ENCODE measurements at places on chromosomes 6 and 20.

- DNase-seq = no peak
Observed at GRCh38 chr20:45593498-45593897, 14.4 kb upstream of the WFDC8 start.

DNA sequence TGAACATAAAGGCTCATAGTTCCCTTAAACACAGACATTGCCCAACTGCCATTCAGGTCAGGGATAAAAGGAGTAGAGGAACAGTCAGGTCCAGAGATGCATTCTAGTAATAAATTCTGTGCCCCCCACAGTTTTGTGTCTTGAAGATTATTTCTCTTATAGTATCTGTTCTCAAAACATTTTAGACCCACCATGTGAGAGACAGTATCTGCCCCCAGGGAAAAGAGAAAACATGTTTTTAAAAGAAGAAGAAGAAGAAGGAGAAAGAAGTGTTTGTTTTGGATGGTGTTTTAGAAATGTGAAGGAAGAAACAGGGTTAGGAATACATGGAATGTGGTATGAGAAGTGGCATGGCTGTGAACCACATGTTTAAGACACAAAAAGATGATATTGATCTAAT lies 629.6 kb upstream of the EPHA7 start:
- DNase-seq = no peak

- no peak for DNase-seq
Observed at GRCh38 chr6:137536104-137536773, 42.0 kb upstream of the OLIG3 start.

DNA sequence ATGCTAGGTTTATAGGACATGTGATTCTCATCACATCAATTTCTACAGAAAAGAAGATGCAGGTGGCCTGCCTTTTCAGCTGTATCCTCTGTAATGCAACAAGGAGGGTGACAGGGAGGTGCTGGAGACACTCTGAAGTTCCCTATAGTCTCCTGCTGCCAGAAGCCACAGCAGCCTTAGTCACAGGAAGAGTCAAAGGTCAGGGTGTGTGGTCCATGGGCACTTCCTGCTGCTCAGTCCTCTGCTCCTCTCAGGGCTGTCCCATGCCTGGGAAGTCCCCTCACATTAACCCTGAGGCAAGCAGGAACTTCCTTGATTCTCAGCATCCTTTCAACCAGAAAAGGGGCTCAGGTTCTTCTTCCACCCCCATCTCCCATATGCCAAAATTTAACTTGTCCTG lies 144.8 kb upstream of the FOXA2 start:
- no peak for DNase-seq

DNA sequence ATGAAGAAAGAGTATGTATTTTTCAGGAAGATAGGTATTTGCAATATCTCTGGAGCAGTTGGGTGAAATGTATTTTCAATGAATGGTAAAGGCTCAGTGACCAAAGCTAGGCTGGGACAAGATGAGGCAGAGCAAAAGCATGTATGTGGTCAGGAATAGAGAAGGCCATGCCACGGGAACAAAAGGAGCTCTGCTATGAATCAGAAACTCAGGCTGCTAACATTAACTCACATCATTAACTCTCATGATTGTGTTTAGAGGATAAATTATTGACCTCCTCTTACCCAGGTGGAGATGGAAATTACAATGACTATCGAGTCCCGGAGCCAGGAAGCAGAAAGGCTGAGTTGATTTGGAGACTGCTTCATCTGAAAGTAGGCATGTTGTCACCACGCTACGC lies 220.2 kb downstream of the FUT9 start:
- DNase-seq = no peak

GRCh38 chr6:39425346-39426072 lies 103.0 kb upstream of the KCNK16 start:
- no peak for DNase-seq

- DNase-seq = no peak
Observed at GRCh38 chr20:41230136-41230535, 87.4 kb downstream of the ZHX3 start.

DNA sequence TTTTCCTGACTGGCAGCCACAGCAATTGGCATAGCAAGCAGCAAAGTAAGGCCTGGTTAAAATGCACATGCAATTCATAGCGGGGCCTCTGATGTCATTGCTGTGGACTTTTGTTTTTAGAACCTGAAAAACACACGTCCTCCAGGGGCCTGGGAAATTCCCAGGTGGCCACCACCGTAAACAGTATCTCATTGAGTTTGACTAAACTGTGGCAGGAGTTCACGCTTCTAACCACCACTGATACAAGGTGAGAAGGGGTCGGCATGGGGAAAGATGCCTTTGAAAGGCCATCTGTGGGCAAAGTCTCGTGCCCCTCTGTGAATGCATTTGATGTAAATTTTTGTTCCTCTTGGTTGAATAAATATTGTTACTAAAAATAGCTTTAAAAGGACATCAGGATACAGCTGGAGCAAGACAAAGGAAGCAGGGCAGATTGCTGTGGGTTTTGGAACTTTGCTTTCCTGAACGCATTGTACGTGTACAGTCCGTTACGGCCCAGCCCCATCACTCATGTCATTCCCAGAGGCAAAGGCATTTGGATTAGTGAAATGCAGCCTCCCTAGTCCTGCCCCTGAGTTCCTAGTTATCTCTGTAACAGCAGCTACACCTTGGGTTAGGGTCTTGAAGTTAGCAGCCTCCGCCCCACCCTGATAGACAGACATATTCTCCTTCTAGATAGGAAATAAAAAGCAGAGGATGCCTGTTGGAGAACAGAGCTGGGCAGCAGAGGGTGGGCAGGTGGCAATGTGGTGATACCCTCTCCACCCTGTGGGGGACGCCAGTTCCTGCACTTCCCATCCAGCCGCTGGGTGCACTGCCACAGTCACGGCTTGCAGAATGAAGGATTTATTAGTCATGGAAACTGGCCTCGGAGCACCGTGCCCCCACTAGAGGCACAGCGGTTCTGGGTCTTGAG lies 80.3 kb downstream of the ZDHHC14 start:
- DNase-seq = no peak

DNA sequence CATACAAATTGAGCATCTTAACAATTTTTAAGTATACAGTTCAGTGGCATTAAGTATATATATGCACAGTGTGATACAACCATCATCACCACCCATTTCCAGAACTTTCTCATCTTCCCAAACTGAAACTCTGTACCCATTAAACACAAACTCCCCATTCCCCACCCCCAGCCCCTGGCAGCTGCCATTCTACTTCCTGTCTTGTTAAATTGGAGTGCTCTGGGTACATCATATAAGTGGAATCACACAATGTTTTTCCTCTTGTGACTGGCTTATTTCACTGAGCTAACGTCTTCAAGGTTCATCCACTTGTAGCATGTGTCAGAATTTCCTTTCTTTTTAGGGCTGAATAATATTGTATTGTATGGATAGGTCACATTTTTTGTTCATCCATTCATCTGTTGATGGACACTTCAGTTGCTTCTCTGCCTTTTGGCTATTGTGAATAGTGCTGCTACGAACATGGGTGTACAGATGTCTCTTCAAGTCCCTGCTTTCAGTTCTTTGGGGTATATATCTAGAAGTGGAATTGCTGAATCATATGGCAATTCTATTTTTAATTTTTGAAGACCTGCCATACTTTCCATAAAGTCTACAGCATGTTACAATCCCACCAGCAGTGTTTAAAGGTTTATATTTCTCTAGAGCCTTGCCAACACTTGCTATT lies 19.6 kb upstream of the RREB1 start:
- no peak for DNase-seq

DNA sequence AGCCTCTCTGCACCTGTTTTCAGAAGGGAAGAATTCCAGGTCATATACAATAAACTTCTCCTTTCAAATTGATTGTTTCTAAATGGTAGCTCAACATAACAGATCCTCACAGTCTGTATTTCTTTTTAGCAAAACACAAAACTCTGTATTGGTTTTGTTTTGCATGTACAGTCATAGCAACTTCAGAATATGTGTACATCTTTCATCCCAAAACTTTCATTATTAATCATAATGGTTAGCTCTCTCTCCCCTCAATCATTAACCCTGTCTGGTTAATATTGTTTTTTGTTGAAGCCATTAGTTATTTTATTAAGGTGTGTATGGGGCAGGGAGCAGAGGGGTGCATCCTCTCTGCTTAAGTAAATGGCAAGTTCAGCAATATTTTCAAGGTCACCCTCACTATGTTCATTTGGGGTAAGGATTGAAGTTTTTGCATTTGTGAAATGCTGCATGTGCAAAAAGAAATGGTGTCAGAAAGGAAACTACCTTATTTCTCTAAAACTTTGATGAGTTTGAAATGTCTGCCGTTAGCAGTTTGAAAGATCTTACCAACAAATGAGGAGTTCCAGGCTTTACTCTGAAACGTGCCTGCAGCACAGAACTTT lies 136.8 kb upstream of the BTBD3 start:
- DNase-seq = no peak

DNA sequence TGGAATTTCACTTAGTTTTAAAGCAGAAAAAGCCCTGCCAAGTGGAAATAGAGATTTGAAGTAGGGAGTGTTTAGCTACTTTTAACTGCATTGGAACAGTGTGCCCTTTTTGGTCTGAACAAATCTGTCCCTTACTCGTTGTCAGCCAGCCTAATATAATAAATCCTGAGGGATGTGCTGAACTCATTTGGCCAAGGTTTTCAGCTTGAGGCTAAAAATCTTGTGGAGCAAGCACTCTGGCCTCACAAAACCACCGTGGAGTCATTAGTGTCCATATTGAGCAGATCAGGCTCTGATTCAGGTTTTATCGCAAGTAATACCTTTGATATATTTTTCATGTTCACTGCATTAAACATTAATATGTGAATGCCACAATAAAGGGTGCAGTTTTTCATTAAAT lies 383.5 kb downstream of the FRK start:
- no peak for DNase-seq

DNA sequence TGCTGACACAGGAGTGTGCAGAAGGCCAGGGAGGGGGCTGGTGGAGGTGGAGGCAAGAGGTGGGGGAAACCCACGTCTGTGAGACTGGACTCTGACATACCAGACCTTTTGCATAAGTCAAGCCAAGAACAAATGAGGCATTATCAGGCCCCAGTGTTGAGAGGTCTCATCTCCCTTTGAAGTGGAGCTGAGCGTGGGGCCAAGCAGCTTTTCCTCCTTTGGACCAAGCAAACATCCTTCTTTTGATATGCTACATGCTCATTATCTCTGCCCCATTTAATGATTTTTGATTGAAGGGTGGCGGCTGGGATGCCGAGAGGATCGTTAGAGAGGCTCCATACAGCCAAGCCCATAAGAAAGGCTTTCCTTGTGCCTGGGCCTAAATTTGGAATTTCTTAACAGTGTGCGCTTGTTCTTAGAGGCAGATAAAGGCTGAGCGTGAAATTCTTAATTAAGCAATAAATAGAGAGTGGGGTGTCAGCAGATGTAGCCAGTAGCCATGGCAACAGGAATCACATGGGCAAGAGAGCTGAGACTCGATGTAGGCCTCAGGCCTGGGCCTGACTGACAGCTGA lies 244.5 kb downstream of the PKHD1 start:
- DNase-seq = peak; percentile 89
